ENCODE measurements at places on chromosomes 11 and 22.
A peak's percentile ranks its signal among the peaks of the same experiment; 100 is the strongest.

- DNase-seq: no peak
Measured at GRCh38 chr11:119709638-119710346, 19.2 kb downstream of the NECTIN1 start.

- no peak for DNase-seq
Measured at GRCh38 chr11:119108857-119109221, 1.7 kb downstream of the C2CD2L start.

DNA sequence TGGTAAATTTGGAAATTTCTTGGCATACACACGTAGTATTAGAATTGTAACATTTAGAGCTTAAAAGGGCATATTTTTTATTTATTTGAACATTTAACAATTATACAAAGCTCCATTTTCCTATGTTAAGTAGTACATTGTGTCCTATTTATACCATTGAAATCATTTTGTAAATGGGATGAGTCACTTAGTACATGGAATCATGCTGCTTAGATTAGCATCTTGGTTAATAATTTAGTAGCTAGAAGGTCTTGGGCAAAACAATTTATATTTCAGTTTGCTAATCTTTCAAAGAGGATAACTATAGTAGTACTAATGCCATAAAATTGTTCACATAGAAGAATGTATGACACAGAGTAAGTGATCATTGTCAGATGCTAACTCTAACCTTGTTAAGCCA, 450.1 kb upstream of the LUZP2 start:
- no peak for DNase-seq

DNA sequence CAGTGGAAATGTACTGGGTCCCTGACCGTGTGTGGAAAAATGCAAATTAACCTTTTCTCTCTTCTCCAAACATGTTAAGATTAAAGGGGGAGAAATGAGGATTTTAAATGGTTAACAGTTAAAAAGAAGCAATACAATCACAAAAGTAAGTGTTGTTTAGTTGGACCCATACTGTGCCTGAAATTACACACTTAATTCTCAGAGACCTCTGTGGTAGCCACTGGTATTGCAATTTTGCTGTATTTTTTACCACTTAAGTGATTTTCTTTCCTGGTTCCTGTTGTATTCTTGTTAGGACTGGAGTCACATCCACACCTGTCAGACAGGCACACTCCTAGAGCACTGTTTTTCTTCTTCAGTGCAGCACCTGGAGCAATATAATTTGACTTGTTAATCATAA, 179.6 kb upstream of the PDGFD start:
- DNase-seq: peak; percentile 5

GRCh38 chr11:47395223-47396048, 13.0 kb upstream of the SLC39A13 start:
- DNase-seq: no peak

- DNase-seq: no peak
Measured at GRCh38 chr11:66419825-66420224, 1.0 kb upstream of the NPAS4 start.

All from RPMI8226 (cell line).